Colonic mucosa (tissue), 4 donors: ENCODE measurements at places on chromosomes 4 and X.

GRCh38 chr4:823176-823760, 2.7 kb downstream of the CPLX1 start:
- no peak for DNase-seq

GRCh38 chr4:70768301-70768948, 46.7 kb downstream of the RUFY3 start:
- no peak for DNase-seq

DNA sequence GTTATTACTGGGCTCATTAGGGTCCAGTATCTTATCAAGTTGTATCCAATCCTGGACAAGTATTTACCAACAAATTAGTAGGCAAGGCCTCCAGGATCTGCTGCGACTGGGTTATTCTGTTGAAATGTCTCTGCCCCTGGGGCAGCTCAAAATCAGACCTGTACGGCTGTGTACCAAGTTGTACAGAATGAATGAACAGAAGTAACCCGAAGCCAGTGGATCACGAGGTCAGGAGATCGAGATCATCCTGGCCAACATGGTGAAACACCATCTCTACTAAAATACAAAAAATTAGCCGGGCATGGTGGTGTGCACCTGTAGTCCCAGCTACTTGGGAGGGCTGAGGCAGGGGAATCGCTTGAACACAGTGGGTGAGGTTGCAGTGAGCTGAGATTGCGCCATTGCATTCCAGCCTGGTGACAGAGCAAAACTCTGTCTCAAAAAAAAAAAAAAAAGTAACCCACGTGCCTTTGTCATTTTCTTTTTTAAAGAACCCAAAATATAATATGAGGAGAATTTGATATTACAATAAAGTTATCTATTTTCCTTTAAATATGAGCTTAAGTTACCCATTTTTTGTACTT, 127.3 kb downstream of the CBR4 start:
- DNase-seq: no peak

DNA sequence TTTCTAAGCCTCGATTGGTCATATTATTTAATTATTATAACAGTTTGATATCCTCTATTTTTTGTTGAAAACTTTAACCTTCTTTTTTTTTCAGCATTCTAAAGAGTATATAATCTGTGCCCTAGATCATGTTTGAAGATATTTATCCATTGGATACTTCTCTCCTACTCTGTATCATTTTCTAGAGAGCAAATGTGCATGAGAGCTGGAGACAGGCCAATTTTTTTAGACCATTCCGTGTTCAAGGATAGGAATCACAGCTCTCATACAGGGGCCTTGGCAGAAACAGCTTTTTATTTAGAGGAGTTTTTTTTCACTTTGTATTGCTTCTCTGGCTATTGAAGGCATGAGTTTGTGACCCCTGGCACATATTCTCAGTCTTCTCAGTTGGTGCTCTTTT, 57.7 kb upstream of the TBC1D14 start:
- no peak for DNase-seq

DNA sequence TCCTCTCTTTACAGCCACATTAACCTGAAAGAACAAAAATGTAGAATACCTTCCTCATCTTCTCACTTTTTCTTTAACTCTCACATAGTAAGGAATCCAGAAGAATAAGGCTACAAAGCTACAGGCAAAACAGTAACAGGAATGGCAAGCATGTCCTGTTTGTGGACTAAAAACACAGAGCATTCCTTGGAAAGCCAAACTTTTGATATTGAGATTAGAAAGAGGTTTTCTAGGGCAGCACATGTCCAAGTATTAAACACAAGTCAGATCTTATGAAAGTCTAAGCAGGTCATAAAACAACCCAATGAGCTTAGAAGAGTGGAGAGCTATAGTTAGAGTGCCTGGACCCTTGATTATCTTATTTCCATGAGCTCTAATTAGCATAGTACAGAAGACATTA, 58.2 kb upstream of the FAM9C start:
- DNase-seq: no peak

DNA sequence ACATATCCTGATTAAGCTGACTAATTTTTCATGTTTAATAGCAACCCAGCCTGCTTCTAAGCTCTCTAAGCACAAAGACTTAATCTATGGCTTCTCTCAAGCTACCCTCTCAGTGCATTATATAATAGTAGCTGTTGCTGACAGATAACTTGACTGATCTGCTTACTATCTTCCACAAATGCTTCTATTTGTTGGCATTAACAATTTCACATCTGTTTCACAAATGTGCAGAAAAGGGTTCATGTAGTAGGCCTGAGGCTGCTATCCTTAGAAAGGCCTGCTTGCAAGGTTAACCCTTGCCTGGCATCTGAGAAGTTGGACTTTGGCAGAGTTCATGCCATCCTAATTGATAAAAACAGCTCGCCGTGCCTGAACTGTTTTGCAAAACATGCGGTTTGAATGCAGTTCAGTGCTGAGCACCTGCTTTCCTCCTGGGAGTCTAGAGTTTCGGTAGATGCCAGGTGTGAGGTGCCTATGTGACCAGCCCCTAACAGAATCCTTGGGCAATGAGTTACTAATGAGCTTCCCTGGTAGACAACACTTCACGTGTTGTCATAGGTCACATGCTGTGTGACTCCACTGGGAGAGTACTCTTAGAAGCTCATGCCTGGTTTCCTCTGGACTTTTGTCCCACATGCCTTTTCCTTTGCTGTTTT, 68.4 kb downstream of the NSG1 start:
- no peak for DNase-seq

DNA sequence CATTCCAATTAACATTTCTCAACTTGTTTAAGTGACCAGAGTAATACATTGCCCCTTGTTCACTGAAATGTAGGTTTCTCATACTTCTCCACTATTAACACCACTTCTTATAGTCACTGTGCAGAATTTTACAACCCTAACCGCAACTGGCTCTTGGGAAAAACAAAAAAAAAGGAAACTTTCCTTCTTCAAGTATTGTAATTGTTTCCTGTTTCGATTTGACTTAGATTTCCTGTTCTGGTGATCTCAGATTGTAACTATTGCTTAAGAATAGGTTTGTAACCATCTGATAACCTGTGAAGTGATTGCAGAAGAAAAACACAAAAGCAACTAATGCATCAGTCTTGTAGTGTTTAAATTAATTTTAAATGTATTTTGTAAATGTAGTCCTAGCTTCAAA, 594.7 kb upstream of the GALNT7 start:
- DNase-seq: no peak

GRCh38 chr4:186780291-186781031, 56.8 kb upstream of the FAT1 start:
- no peak for DNase-seq

DNA sequence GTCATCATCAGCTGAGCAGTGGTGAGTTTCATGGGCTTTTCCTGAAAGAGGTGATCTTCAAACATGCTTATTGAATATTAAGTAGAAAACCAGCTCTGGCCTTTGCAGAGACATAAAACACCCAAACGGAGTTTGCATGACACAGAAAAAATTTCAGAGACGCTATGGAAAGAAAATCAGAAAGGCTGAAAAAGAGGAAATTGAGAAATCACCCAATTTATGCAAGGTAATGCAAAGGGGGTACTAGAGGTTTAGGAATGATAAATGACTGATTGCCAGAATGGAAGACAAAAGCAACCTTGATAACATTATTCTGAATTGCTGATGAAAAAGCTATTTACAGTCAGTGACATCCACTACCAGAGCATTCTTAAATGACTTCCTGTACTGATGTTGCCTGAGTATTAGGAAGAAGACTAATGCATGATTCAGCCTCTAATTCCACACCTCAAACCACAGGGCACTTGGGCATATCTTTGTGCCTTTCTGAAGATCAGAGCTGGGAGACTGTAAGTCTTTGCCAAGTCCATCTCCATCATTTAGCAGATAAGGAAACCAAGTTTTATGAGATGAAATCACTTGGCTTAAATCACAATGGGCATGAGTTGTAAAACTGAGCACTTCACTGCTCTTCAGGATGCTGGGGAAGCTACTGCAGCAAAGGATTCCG, 565.7 kb downstream of the PPARGC1A start:
- DNase-seq: no peak

GRCh38 chrX:29066516-29066915, 479.3 kb downstream of the IL1RAPL1 start:
- no peak for DNase-seq

DNA sequence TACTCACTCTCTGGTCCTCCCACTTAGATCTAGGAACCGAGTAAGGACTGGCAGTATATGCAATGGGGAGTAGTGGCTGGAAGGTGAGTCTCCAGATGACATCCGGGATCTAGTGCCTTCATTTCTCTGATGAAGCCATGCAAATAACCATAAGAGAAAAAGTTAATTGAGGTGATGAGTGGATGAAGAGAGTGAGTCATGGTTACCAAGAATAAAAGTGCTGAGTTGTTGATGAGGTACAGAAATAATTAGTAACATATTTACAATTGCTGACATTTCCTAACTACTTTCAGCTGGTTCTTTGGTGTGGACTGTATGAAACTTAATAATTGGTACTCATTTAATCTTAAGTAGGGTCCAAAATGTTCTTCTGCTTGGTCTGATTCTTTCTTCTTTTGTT, 146.7 kb upstream of the PITX2 start:
- no peak for DNase-seq

DNA sequence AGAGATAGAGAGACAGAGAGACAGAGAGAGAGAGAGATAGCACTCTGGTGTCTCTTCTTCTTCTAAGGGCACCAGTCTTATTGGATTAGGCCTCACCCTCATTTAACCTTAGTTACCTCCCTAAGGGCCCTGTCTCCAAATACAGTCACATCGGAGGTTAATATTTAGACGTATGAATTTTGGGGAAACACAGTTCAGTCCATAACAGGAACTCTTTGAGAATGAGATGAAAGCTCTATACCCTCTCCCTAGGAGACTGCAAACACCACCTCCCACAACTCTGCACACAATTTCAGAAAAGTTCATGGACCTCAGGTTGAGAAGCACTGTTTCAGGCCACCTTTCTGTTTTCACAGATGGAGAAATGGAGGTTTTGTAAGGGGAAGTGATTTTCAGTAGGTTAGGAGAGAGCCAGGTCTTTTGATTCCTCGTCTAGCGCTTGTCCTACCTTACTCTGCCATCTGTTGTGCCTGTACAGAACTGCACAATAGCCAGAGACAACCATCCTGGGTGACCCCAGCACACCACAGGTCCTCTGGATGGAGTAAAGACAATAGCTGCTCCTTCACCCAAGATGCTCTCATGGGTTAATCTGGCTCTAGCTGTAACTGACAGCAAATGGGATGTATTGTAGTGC, 16.9 kb upstream of the LOC101059915 start:
- peak; percentile 41 for DNase-seq

GRCh38 chrX:130413415-130413814, 11.6 kb downstream of the RBMX2 start:
- no peak for DNase-seq

DNA sequence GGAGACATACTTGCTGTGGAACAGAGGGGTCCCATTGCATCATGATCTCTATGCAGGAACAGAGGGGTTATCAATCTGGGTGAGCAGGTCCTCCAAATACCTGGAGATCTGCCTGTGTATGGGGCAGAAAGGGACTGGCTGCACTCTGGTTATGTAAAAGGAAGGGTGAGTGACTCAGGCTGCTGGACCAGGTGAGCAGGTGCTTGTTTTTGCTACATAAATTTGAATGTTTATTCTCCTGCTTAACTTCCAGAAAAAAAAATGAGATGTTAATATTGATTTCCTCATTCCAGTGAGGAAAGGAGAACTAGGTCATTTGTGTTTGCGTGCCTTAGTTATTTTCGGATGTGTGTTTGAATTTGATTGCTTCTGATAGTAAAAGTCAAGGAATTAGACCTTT, 225.8 kb upstream of the TRAM1L1 start:
- DNase-seq: no peak

DNA sequence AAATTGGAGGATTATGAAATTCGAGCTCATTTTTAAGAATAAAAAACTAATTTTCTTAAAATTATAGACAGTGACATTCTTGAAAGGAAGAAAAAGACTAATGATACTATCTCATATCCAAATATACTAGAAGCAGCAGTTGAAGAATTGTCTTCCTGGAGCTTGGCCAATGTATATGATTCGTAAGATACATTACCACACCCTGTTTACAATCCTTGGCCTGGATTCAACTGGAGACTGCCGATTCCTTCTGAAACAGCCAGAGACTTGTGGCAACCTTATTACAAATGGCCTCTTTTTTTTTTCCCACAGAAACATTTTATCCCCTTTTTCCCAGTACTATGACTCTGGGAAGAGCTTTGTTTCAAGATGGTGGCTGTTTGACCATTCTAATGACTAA, 571.2 kb upstream of the FAT1 start:
- peak; percentile 83 for DNase-seq

DNA sequence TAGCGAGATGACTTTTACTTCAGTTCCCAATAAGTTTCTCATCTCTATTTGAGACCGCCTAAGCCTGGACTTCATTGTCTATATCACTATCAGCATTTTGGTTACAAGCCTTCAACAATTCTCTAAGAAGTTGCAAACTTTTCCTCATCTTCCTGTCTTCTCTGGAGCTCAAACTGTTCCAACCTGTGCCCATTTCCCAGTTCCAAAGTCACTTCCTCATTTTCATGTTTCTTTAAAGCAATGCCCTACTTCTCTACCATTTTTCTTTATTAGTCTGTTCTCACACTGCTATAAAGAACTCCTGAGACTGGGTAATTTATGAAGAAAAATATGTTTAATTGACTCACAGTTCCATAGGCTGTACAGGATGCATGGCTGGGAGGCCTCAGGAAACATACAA, 251.9 kb downstream of the TECRL start:
- no peak for DNase-seq

GRCh38 chr4:16897991-16898827, at the start of gene LDB2:
Gene LDB2 (minus strand): TSS chr4:16898645.
- peak; percentile 32 for DNase-seq

DNA sequence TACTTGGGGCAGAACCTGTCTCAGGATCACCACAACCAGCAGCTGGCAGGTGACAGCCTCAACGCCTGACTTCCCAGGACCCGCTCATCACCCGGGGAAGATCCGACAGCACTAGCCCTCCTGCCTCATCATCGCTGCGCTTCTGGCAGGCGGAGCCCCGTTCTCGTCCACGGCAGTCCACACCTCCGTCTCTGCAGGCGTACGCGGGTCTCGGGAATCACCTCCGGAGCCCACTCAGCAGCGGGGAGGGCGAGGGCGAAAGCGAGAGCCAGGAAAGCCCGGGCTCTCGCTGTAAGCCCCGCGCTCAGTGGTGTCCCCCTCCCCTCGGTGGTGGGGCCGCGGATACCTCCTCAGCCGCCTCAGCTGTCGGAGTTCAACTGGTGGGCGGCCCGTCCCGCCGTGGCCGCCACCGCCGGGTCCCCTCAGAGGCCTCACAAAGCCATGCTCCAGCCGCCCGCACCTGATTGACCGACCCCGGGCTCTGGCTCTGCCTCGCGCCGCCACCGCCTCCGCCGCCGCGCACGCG, 518 bp upstream of the CNKSR2 start:
- DNase-seq: peak; percentile 48

GRCh38 chr4:100908540-100908939, 390.7 kb upstream of the EMCN start:
- DNase-seq: no peak

GRCh38 chr4:177380730-177381287, 61.4 kb downstream of the AGA start:
- DNase-seq: no peak

GRCh38 chrX:16033331-16033730, 90.0 kb upstream of the GRPR start:
- DNase-seq: no peak

- peak; percentile 44 for DNase-seq
These were observed 10.5 kb downstream of the PPAT start for GRCh38 chr4:56424697-56425514.
